Activated T-cell treated with anti-CD3 and anti-CD28 coated beads, Interleukin-2, amount 50 U/mL, for 24 hours (primary cell): ENCODE measurements at places on chromosomes 6 and 20.

GRCh38 chr6:166515072-166515810 is 71.2 kb downstream of the RAMACL start:
- peak; percentile 64 for DNase-seq

GRCh38 chr6:19557191-19557590 is 280.0 kb upstream of the ID4 start:
- no peak for DNase-seq

GRCh38 chr6:105320765-105321164 is 82.1 kb downstream of the PREP start:
- no peak for DNase-seq

DNA sequence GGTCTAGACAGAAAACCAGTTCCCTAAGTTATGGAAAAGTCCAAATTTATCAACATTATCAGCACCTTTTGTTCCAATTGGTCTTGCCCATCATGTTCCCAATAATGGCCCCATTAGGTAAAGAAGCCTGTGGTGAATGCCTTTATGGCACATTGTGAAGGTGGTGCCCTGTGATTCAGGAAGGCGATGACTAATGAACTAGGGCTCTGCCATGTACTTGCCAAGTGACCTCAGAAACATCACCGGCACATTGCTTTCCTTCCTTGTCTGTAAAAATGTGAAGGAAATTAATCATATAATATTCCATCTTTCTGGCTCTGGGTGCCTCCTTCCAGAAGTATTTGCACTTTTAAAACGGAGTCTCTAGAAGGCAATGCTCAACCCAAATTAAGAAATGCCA is 132.3 kb downstream of the UNC5CL start:
- no peak for DNase-seq

DNA sequence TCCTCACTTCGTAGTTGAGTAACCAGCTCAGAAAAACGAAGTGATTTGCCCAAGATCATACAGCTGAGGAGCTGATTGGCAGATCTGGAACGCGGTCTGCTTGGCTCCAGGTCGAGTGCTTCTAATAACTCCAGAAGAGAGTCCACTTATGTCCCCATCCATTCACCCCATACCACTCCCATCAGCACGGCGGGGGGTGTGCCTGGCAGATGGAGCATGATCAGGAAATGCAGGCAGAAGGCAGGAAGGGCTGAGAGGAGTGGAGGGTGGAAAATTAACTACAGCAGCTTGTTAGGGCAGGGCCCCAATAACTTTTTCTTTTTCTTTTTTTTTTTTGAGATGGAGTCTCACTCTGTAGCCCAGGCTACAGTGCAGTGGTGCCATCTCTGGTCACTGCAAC is 15.0 kb downstream of the FITM2 start:
- no peak for DNase-seq

GRCh38 chr6:8245726-8246125 is 143.4 kb upstream of the EEF1E1 start:
- no peak for DNase-seq

GRCh38 chr20:46209930-46210671 is 92.0 kb downstream of the CD40 start:
- DNase-seq: no peak

GRCh38 chr20:46688151-46689081 is 828 bp downstream of the TP53RK start:
- DNase-seq: no peak

GRCh38 chr6:154638369-154638768 is 94.8 kb upstream of the SCAF8 start:
- DNase-seq: no peak

DNA sequence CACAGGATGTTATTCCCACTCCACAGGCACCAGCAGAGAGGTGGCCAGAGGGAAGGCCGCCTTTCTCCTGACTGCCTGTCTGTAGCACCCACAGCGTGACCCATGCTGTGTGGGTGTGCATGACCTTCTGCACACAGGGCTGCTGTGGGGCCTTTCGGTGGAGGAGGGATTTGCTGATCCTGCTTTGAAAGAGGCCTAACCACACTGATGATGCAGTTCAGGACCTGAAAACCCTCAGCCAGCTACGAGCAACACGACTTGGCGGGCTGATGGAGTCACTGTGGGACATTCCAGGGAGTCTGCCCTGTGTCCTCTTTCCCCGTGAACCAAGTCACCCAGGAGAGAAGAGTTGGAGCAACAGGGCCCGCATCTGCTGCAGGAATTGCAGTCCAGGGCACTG is 49.1 kb downstream of the SYTL3 start:
- peak; percentile 30 for DNase-seq

DNA sequence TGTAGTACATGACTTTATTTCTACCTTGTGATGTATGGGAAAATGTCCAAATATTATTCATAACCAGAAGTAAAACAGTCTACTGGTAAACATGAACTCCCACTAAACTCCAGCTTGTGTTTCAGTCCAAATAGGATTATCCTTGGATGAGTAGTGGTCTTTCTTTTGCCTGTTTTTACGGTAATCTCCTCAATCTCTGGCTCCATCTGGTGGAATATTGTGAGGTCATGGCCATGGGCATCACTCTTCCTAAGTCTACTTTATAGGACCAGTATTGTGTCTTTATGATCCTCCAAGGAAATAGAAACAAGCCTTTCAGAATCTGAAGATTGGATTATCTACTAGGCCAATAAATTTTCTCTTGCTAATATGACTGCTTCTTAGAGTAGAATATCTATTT is 505.0 kb downstream of the BMP2 start:
- DNase-seq: no peak

- no peak for DNase-seq
Measured at GRCh38 chr20:62441987-62442539, 14.7 kb upstream of the RBBP8NL start.

DNA sequence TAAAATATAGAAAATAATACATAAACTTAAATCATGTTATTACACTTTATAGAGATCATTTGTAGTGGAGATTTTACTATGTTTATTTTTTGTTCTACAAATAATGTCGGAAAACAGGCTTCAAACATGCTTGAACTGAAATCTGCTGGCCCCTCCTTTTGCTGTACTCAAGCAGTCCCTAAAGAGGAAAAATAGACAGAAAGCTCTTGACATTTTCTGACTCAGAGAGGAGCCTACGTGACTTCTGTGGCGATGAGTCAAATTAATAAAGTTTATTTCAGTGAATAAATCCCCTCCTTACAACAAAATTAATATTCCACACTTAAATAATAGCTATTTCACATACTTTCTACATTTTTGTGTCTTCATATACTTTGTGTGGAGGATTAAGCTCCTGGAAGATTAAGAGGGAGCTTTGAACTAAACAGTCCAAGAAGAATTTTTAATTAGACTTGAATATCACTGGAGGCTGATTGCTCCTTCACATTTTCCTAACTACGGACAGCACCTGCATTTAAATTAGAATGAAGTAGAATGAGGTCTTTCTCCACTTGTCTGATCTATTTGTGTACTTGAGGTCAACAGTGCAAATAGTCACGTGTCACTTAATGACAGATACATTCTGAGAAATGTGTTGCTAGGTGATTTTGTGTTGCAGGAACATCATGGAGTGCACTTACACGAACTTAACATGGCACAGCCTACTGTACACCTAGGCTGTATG is 1.7 kb upstream of the TREM1 start:
- no peak for DNase-seq

- DNase-seq: peak; percentile 75
Measured at GRCh38 chr6:31079656-31080261, 32.6 kb downstream of the C6orf15 start.

DNA sequence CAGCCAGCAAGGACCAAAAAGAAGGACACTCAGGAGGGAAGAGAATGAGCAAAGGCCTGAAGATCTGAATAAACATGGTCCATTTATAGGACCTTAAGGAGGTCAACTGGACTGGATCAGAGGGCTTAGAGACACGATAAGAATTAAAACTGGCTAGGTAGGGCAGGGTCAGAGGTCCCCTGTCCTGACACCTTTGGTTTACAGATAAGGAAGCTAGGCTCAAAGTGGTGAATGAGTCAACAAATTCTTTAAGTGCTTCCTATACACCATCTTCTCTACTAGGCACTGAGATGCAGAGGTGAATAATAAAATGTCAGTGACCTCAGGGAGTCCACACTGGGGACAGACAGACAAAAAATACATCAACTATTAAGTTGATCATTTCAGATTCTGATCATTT is 70.3 kb downstream of the HIVEP2 start:
- no peak for DNase-seq

- no peak for DNase-seq
Measured at GRCh38 chr6:137112067-137112355, 61.4 kb downstream of the IL22RA2 start.

- DNase-seq: no peak
Measured at GRCh38 chr20:1588533-1589460, 31.0 kb downstream of the SIRPB1 start.

- DNase-seq: no peak
Measured at GRCh38 chr6:131379948-131380347, 193.1 kb upstream of the ARG1 start.

DNA sequence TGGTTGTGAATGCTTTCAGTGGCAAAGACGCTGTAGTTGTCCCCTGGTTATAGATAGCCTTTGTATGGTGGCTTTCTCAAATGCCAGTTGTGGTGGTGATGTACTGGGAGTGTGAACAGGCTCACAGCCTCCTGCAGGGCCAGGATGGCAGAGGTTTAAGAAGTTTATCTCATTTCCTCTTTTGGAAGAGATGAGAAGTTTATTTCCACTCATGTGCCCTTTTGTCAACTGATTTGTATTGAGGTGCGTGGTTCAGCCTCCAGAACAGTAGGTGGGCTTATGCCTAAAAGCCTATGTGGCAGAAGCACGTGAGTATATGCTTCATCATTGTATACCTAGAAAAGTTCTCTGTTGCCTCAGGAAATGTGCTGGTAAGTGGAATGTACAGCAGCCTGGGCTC is 13.7 kb upstream of the ZFP57 start:
- no peak for DNase-seq

DNA sequence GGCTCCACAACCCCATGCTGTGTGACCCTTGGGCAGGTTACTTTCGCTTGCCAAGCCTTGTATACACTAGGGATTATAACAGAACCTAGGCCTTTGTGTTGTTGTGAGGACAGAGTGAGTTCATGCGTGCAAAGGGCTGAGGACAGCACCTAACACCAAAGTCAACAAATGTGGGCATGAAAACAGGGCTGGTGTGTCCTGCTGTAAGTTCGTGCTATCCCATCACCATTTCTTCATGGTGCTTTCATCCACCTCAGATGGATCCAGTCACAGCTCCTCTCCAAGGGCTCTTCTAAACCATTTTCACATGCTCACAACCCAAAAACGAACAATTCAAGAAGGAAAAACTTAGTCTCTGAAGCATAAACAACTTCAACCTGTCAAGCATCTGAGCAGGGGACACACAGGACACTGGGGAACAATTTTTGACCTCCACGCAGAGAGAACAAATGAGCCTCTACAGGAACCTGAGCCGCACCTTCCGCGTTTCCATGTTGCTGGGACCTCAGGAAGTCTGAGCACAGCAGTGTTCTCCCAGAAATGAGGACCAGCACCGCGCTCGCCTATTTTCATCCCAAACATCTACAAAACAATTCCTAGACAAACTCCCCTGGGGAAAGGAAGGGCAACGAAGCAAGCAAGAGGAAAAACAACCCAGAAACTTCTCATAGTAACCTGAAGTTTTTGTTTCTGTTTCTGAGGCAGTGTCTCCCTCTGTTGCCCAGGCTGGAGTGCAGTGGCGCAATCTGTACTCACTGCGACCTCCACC is 3.1 kb downstream of the LRP11 start:
- DNase-seq: no peak

GRCh38 chr6:65117817-65118409 is 589.1 kb downstream of the EYS start:
- DNase-seq: no peak

- DNase-seq: no peak
Measured at GRCh38 chr20:58039274-58040092, 189.0 kb downstream of the ANKRD60 start.

DNA sequence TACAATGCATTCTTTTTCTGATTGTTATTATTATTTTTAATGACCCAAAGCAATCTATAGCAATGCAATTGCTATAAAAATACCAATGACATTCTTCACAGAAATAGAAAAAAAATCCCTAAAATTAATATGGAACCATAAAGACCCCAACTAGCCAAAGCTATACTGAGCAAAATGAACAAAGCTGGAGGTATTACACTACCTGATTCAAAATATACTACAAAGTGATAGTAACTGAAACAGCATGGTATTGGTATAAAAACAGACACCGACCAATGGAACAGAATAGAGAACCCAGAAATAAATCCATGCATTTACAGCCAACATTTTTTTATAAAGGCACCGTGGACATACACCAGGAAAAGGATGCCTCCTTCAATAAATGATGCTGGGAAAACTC is 60.5 kb upstream of the EEF1A1 start:
- DNase-seq: no peak

GRCh38 chr20:33645396-33645795 is 16.7 kb upstream of the C20orf144 start:
- DNase-seq: no peak

- no peak for DNase-seq
Measured at GRCh38 chr6:96246563-96246962, 230.8 kb downstream of the FUT9 start.

DNA sequence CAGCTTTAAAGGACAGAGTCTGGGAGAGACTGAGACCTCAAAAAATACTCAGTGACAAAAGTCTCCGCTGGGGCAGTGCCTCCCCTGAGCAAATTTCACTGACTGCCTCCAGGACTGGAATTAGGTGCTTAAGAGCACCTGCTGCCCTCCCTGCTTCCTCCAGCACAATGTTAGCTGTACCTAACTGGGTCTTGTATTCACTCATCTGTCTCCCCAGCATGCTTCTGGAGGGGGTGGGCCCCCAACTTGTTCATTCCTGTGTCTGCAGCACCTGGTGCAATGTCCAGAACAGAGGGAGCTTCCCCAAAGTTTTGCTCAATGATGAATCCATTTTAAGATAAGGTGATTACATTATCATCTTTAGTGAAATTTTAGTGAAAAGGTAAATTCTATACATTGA is 650.7 kb downstream of the KIF16B start:
- DNase-seq: no peak

DNA sequence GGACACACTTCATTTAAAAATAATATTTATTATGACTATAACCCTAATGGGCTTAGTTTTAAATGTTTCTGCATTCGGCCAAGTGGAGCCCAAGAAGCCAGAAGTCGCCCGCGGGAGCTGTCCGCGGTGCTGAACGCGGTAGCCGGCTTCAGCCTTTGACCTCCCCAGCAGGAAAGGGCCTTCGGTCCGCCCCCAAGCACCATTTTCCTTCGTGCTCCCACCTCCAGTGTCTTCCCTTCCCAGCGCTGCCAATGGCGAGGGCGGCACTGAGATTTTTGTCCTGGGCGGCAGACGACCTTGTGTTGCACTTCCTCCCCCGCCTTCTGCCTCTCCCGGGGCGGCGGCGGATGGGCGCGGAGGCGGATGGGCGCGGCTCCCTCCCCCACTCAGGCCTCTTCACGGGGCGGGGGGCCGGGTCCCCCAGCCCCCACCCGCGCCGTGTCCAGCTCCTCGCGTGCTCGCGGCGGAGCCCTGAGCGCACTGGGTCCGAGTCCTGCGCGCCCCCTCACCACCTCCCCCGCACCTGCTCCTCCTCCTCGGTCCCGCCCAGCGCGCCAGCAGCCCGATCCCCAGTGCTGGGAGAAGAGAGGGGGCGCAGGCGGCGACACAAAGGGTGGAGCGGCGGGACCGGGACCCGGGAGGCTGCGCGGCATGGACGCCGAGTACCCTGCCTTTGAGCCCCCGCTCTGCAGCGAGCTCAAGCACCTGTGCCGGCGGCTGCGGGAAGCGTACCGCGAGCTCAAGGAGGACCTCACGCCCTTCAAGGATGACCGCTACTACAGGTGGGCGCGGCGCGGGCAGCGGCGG is 23.6 kb upstream of the TMEM181 start:
- peak; percentile 77 for DNase-seq
